ENCODE measurements at places on chromosomes 2 and 18.

DNA sequence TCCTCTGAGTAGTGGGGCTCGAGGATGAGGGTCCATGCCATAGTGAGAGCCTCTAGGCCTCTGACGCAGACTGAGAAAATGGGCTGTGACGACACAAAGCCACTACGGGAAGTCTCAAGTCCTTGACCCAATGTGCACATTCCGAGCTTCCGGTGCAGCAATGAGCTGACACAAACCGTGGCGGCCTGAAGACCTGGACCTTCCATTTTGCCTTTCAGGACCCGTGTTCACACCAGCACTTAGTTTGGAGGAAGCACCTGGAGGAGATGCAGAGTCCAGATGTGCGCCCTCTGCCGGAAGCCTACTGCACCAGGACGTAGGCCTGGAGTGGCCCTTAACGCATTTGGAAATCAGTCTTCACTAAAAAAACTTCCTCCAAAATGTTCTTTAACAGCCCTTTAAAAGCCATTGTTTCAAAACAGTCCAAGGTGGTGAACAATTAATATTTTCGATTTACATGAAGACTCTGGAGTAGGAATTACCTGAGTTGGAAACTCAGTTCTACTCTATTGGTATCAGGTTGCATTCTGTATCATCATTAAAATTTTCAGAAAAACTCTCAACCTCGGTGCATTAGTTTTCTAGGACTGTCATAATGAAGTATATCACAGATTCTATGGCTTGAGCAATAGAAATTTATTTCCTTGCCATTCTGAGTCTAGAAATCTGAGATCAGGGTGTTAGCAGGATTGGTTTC lies 33.9 kb downstream of the BMP10 start:
- peak; percentile 89 for DNase-seq

DNA sequence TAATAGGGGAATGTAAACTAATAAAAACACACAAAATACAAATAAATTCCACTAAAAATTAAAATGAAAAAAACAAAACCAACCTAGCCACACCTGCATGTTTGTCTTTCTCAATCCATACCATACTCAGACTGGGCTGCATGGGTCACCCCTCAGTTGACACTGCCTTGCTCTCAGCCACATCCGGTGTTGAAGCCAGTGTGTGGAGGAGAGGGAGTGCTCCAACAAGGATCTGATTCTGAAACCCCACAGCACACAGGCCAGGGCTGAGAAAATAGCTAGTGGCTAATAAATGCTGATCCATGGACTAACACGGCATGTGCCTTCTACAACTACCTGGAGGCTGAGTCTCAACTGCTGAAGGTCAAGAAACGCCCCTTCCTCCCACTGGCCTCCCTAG lies 13.7 kb downstream of the RND3 start:
- DNase-seq: no peak

- DNase-seq: no peak
Observed at GRCh38 chr2:197828464-197829135, 24.2 kb downstream of the PLCL1 start.

- DNase-seq: no peak
Observed at GRCh38 chr18:48991676-48992075, 40.9 kb upstream of the SMAD7 start.

DNA sequence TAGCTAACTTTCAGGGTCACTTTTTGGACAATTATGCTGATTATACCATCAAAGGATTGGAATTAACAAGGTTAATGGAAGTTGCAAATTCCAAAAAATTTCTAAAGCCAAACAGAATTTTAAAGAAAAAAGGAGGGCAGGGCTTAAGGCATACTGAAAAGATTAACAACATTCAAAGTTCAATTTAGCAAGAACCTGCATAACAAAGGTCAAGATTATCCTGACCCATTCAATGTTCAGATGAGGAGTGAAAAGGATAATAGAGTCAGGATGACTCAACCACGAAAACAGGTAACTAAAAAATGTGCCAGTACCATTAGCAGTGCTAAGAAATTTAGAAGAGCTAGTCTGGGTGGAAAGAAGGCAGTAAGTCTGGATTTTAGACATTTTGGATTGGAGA lies 139.8 kb upstream of the HNMT start:
- no peak for DNase-seq

DNA sequence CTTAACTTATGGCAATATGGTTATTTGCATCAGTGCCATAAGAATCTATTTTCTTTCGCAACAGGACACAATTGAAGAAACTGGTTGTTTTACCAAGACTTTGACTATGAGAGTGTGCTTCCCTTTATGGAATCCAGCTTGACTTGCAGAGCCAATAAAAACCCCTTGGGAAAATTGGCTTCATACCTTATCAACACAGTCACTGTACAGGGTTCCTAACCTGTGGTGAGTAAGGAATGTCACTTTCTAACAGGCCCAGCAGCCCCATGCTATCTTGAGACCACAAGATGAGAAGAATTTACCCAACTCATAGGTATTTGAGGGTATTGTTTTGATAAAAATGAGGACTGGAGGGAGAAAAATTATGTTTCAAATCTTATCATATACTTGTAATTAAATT lies 418.5 kb upstream of the MAP2 start:
- DNase-seq: no peak

DNA sequence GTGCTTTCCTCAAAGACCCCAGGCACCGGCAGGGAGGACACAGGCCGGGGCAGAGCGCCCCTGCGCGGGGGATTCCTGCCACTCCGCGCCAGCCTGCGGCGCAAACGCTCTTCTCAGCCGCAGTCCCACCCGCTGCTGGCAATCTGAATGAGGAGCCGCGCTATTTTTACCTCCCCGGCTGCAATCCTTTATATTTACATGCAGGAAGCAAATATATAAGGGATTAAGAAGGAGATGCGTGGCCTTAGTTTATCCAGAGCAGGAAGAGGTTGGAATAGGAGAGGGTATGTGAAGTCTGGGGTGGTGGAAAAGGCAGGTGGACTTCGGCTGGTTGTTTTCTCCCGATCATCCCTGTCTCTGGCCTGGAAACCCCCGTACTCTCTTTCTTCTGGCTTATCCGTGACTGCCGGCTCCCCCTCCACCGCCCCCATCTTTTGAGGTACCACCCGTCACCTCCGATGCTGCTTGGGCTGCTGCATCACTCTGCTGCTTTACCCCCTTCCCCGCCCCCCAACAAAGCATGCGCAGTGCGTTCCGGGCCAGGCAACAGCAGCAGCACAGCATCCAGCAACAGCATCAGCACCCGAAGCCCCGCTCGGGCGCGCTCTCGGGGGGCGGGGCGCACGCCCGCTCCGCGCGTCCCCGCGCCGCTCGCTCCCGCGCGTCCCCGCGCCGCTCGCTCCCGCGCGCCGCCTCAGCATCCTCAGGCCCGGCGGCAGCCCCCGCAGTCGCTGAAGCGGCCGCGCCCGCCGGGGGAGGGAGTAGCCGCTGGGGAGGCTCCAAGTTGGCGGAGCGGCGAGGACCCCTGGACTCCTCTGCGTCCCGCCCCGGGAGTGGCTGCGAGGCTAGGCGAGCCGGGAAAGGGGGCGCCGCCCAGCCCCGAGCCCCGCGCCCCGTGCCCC lies at the start of gene ADAM23:
Gene ADAM23, plus strand, starts transcription at position 700 of the 902 bp plus-strand sequence. CDS start 335 bp downstream, outside the sequence.
- DNase-seq: peak; percentile 15

DNA sequence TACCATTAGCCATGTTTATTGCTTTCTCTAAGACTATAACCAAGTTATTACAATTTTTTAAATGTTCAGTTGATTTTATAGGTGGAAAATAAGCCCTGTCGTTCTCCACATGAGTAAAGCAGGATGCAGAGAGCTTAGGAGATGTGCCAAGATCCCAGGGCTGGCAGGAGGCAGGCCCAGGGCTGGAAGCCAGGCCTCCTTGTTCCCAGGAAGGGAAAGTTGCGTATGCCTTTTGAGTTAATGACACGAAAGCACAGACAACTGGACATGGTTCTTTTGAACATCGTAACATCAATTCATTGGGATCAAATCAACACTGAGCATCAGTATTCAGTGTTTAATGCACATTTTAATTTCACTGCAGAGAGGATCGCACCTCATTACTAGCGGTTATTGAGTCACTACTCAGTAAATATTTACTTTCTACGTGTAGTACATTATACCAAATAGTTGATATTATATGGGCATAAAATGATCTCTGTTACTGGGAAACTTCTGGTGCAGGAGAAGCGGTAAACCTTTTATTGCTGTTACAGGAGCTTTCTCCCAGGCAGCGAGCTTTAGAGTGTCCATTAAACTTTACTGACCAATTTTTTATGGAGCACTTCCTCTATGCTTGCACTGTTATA lies 60.0 kb downstream of the RNF144A start:
- DNase-seq: no peak

GRCh38 chr2:230821261-230821990 lies 43.3 kb upstream of the ITM2C start:
- no peak for DNase-seq

DNA sequence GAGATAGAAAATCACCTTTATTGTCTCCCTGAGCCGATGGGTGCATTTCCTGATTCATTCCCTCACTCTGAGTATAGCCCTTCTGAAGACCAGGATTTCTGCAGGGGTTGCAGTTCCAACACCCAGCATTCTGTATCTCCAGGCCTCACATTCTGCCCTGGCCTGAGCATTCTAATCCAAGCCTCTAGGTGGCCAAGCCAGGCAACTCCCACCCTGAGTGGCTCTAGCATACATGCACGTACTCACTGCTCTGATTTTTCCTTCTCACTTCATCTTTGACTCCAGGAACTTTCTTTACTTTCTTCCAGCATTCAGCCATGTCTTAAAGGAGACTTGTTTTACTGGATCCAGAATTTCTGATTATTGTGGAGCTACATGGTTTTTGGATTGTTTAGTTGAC lies 100.7 kb upstream of the STK39 start:
- peak; percentile 54 for DNase-seq

GRCh38 chr18:40108596-40108995 lies 1846.4 kb upstream of the PIK3C3 start:
- no peak for DNase-seq

All from K562 (cell line).